ENCODE measurements at places on chromosomes 1 and 21.

GRCh38 chr1:78497201-78497600 lies 6.4 kb downstream of the PTGFR start:
- no peak for DNase-seq

- DNase-seq, result no peak
Measured at GRCh38 chr1:243658594-243659105, 191.4 kb downstream of the AKT3 start.

- DNase-seq, result no peak
Measured at GRCh38 chr1:172955161-172955815, 95.5 kb downstream of the TNFSF18 start.

DNA sequence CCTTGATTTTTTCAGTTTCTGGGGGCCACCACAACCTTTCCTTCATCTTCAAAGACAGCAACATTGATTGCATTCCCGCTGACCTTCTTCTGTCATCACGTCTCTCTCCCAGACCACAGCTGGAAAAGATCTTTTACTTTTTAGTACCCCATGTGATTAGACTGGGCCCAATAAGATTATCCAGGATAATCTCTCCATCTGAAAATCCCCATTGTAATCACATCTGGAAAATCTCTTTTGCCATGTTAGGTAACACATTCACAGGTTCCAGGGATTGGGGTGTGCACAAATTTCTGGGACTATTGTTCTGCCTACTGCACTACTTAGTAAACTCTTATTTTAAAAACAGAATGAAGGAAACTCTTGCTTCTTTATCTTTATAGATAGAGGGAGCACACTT lies 47.1 kb upstream of the INSL5 start:
- no peak for DNase-seq

DNA sequence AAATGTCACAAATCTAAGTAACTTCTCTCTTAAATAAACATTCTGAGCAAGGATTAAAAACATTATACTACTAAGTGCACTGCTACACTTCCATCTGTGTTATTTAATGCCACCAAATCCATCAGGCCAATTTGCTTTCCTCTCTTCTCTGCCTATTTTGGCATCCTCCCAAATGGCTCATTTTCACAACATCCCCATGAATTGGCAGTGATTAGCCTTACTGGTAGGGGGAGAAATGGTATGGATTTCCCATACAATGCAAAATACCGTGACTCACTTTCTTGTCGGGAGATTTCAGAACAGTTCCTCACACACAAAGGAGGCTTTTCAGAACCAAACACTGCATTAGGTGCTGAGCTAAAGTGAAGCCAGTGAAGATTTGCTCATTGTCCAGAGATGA lies 195.7 kb downstream of the MIS18A start:
- DNase-seq, result no peak

DNA sequence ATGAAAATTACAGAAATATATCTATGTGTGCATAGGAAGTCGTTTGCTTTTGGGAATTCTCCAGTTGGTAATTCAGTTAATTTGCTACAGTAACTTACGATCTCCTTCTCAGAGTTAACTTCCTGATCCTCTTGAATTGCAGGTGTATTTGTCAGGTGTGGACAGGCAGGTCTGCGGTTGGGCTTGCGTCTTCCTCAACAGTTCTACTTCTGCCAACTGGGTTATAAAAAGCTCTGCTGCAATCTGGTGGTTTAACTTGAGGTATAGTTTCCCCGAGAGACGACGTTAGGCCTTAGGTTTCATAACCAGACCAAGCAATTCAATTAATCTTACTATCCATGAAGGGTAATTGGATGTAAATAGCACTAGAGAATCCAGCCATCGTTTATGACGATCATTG lies 88.2 kb downstream of the GABPA start:
- no peak for DNase-seq

DNA sequence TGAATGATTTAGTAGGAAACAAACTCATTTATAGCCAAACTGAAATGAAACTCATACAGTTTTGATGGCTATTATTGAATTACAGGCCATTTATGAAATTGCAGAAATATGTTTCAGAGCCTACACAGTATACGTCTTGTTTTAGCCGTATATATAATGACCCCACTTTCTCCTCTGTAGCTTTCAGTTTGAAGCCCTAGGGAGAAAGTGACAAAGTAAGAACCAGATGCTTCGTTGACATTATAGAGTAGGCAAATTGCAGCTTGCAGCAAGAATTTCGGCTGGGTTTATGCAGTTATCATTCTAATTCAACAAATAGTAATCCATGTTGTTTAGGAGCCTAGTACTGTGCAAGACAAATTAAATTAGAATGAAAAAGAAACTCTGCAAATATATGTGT lies 836.3 kb upstream of the ADGRL4 start:
- DNase-seq, result no peak

GRCh38 chr1:236289492-236290131 lies 7.9 kb upstream of the ERO1B start:
- no peak for DNase-seq

- no peak for DNase-seq
Measured at GRCh38 chr1:65022216-65022615, 55.9 kb upstream of the JAK1 start.

GRCh38 chr21:33975548-33976081 lies 60.0 kb upstream of the ATP5PO start:
- DNase-seq, result peak; percentile 48

DNA sequence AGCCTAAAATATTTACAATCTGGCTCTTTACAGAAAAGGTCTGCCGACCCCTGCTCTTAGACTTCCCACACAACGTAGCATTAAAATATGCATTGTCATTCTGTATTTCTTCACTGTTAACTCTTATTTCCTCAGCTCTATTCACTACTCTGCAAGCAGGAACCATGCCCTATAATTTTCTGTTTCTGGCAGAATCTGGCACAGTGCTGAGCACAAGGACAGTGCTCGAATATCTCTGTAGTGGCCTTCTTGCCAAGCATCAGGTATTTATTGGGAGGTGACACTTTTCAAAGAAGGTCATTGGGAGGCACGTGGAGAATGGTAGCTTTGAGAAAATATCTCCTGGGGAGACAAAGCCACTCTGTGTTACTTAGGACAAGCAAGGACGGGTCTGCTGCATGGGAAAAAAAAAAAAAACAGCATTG lies 77.9 kb downstream of the PSMG1 start:
- no peak for DNase-seq

- no peak for DNase-seq
Measured at GRCh38 chr1:240090014-240090413, 1.7 kb upstream of the FMN2 start.

DNA sequence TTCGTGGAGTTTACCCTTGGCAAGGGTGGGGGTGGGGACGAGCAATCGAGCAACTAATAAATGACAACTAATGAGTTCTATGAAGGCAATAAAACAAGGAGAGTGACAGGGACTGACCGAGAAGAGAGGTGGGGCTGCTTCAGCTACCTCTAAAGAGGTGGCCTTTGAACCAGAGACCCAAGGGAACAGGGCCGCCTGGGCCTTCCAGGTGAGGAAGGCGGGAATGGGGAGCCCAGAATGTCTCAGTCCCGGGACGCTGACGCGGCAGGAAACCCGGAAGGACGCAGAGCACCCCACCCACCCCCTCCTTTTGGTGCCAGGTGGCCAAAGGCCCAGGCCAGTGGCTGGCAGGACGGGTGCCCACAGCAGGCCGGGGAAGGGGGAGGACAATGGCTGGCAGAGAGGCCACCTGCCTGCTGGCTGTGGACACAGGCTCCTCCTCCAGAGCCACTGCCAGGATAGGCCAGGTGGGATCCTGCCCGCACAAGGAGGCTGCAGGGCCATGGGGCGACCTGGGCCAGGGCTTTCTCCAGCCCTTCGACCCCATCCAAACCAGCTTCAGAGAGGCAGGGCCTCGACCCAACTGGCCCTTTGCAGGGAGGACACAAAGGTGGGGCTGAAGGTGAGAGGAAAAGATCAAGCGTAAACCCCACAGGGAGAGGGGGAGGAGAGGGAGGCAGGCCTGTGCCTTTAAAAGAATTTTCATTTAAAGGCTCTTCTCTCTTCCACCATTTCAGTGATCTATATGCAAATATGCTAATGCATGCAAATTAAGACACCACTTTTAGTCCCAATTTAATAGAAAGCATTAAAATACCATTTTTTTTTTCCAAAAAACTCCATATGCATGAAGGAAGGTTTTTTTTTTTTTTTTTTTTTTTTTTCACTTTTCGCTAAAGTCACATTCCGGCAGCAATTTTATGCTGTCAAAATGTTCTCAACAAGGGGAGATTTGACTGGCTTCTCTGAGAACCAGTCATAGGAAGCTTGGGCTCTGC lies 58.1 kb downstream of the CASZ1 start:
- DNase-seq, result no peak

DNA sequence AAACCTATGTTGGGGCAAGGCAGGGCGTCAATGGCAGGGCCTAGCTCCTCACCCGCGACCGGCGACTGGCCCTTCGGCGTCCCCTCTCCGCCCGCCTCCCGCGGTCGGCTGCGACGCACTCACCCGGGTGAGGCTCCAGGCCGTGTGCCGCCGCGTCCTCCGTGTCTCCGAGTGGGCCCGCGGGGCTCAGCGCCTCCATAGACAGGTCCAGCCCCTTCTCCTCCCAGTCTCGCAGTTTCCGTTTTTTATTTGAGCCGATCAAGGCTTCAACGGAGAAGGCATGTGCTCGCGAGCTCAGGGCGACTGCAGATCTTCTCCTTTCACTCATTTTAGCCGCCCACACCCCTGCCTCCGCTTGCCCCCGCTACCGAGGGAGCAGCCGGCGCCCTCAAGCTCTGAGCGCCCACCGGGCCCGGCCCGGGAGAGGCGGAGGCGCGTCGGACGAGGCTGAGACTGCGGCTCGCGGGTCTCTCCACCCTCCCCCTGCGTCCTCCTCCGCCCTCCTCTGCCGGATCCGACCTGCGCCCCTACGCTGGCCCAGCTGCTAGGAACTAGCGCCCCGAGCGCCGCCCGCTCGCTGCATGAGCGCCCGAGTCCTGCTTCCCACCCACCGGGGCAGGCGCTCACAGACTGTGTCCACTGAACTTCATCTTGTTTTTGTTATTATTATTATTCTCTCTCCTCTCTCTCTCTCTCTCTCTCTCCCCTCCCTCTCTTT lies 516 bp downstream of the TBX15 start:
- DNase-seq, result peak; percentile 78

DNA sequence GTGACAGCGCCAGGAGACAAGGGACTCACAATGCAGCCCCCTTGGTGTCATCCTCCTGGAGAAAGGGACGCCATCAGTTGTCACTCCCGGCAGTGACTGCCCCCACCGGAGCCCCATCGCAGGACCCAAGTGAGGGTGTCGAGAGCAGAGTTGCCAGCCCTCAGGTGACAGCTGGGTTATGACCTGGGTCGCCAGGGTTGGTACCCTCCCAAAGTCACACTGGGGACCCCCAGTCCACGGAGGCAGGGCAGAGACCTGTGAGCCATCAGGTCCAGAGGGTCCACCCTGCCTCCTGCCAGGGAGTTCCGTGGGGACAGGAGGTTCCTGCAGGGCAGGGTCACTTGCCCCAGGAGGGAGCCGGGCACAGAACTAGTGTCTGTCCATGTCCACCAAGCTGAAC lies 78.2 kb upstream of the IFFO2 start:
- no peak for DNase-seq

DNA sequence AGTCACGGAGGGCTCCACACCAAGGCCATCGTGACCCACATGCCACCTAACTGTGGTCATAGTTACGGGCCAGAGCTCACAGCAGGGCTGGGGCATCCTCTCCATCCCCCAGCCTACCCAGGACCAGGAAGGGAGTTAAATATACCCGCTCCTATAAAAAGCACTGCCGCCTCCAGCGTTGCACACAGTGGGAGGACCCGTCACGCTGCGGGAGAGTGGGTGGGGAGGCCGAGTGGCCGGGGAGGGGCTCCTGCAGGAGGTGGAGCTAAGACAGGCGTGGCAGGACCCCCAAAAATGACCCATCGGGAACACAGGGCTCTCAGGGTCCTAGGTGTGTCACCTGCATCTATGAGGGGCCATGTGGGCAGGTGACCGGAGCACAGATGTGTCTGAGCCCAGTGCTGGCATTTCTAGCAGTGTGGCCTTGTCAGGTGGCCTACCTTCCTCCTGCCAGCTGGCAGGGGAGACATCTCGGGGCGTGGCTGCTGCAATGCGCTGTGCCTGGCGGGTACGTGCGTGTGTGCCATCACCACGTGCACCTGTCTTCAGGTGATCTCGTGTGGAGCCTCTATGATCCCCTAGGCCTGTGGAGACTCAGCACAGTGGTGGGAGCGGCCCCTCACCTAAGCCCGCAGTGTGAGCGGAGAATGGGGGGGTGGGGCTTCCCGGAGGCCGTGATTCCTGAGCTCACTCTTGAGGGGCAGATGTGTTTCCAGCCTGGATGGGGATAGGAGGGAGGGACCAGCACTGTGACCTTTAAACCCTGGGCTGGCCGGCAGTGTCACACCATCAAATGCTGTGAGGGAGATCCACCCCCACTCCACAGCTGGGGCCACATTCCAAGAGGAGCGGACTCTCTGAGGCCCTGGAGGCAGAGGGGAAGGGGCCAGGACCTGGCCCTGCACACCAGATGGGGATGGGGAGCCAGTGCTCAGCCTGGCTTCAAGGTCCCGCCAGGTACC lies 17.7 kb downstream of the AGRN start:
- DNase-seq, result no peak

DNA sequence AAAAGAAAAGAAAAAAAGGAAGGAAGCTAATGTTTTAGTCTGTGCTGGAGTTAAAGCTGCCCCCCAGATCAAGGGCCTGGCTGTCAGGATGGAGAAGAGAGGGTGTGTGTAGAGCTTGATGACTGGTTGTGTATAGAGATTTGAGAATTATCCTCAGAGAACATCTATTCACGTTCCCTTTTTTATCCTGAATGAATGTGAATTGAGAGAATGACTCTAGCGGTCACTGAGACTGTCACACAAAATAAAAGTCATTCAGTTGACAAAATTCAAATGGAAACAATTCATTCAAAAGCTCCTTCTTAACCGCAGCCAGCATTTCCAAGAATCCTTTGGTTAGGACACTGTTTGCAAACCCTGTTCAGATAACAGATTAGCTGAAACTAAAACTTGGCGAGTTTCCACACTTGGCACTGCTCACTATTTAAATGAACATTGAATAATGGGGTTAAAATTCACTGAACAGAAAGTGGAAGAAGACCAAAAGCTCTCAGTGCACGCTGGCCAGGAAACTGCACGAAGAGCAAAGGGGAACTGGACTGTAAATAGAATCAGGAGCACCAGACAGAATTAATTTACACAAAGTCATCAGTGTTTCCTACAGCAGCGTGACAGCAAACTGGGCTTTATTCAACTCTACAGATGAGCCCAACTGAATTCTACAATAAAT lies 13.6 kb upstream of the FAM89A start:
- DNase-seq, result no peak

DNA sequence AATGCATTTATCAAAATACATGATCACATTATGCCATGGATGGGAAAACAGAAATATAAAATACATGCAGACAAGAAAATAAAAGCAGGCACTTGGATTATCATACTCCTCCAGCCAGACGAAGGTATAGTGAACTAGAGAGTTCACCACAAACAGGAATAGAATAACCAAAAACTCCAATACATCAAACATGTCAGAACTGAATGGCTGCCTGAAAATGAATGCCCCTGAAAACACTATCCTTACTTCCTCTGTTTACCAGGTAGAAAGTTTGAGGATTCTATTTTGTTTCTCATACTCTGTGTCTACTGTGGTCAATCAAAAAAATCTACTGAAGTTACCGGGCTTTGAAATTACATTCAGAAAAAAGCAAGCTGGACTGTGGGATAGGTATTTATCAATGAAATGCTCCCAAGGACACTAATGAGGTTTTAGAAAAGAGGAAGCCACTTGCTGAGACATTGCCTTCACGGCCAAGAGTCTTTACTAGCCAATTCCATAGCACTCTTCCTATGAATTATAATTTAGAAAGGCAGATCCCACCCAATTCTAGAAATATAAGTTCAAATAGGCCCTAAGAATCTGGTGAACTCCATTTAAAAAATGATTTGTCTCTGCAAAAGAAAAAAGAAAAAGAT lies 197.7 kb downstream of the SMYD3 start:
- no peak for DNase-seq

- DNase-seq, result peak; percentile 67
Measured at GRCh38 chr1:32702599-32703478, at the start of gene SYNC. TSS of gene SYNC (minus strand) at chr1:32702770. CDS start at chr1:32702660, 110 bp downstream.
